GM04503 (cell line): ENCODE measurements at places on chromosomes 5 and 9.

- DNase-seq: no peak
Measured at GRCh38 chr9:86902991-86903733, 44.1 kb downstream of the GAS1 start.

GRCh38 chr9:98226516-98226915 is 28.9 kb downstream of the TBC1D2 start:
- no peak for DNase-seq

- DNase-seq: no peak
Measured at GRCh38 chr9:99807276-99807852, 14.3 kb upstream of the NR4A3 start.

DNA sequence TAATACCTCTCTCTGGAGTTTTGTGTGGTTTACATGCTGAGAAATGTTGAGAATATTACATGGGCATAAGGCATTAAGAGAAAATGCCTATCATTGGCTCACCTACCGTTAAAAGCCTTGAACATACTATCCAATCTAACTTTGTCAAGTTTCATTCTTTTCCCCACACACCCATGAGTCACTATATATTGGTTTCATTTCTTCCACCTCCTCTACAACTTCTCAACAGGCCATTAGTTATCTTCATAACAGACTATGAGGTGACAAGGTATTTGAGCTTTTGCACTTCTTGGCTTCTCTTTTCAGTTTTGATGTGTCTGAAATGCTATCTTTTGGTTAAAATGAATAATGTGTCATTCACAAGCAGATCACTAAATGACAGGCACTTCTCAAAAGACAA is 288.0 kb downstream of the KCNN2 start:
- no peak for DNase-seq

DNA sequence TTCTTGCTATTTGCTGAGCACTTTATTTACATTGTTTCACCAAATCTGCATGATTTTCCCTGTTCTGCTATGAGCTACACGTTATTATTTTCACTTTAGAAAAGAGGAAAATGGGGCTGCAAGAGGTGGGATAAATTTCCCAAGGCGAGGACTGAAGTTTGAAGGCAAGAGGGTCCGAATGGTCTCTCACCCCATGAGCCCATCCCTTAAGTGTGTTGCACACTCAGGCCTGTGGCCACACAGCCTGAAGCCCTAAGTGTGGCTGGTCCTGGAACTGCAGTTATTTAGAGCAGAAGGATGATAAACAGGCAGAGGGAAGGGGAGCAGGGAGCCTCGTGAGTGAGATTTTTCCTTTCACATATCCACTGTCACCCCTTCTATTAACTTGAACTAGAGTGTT is 7.8 kb downstream of the PDE8B start:
- no peak for DNase-seq

DNA sequence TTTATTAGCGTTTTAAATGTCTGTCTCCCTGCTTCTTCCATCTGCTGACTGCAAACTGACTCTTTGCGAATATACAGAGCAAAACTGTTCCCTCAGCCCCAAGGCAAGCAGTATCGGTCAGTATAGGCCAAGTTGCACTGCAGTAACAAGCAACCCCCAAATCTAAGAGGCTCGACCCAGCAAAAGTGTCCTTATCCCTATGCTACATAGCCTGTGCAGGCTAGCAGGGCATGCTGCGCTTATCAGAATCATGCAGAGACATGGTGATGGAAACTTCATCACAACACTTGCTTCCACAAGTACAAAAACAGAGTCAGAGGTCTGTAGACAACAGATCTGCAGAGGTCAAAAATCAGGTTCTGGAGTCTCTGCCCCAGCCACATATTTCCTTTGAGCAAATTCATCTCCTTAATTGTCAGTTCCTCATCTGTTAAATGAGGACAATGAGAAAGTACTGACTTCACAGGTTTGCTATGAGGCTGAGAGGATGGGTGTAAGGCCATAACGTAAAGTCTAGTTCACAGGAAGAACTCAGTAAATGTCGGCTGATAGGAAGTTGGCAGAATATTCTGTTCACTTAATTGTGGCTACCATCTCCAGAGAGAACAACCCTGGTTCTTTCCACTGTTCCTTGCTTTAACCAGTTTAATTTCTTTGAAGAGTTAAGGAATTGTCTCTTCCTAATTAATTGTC is 9.6 kb upstream of the IL17B start:
- no peak for DNase-seq

- DNase-seq: no peak
Measured at GRCh38 chr9:130543859-130544258, 35.5 kb upstream of the FUBP3 start.

DNA sequence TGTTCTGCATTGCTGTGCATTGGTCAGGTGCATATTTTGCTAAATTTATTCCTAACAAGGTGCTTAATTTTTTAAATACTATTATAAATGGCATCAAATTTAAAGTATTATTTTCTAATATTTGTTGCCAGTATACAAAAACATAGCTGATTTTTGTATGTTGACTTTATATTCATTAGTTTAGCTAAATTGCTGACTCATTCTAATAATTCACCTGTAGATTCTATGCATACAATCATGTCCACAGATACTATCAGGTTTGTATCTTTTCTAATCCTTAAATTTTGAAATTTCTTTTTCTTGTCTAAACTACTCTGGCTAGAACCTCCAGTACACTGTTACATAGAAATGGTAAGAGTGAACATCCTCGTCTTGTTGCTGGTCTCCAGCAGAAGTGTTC is 657.6 kb downstream of the CCDC171 start:
- no peak for DNase-seq

GRCh38 chr9:131611586-131612315 is 66.4 kb downstream of the PRRT1B start:
- DNase-seq: no peak

DNA sequence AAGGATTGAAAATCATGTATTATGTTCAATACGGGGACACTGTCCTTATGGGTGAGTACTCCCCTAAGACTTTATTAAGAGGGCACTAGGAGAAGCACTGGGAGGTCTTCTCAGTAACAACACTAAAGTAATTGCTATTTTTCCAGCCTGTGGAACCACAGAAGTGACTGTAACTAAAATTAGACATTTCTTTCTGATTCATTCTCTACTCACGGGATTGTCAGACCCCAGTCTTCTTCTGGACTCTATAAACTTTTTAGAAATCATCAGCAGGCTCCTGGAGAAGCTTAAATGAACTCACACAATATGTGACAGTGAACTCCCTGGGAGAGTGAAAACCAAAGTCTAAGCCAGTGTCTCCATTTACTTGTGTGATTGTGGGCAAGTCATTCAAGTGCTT is 14.5 kb downstream of the TLR4 start:
- DNase-seq: no peak

GRCh38 chr9:84701801-84702200 is 32.3 kb downstream of the NTRK2 start:
- DNase-seq: no peak

DNA sequence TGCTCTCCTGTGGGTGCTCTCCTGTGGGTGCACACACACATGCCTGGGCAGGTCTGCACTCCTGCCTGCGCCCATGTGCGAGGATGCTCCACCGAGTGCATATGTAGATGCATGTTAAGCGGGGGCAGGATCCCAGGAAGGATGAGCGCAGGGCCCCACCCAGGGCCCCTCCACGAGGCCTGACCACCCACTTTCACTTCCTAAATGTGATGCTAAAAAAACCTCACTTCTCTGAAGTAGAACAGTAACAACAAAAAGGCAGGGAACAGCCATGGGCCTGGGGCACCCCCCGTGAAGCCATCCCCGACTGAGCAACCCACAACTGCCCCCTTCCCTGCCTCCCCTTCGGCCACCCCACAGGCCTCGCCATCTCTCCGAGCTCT is 48.2 kb upstream of the SARDH start:
- no peak for DNase-seq

DNA sequence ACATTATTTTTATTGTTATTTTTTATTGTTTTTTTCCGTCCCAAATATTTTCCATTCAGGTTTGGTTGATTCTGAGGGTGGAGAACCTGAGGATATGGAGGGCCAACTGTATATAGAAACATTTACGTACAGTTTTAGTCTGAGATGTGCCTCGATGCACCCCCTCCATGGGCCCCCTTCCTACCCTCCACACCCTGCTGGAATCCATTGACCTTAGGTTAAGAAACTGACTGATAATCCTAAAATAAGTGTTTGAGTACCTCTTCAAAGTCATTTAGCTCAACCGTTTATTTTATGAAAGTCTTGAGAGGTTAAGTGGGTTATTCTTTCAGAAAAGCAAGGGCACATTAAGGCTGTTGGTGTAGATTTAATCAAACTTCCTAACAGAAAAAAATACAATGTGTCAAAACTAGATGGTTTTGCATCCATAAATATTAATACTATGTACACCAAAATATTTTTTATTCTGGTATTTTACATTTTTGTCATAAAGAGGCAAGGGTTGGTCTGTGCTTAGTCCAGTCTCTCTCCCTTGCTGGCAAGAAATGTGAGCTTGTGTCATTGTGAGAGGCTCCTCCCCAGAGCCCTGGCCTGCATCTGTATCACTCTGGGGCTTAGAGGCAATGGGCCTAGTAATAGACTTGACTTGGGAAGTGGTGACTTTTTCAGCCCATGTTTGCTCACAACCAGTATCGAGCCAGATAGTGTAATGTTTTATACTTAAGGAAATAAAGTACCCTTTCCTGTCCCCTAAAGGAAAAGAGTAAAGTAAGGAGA is 15.7 kb downstream of the MTRR start:
- no peak for DNase-seq

DNA sequence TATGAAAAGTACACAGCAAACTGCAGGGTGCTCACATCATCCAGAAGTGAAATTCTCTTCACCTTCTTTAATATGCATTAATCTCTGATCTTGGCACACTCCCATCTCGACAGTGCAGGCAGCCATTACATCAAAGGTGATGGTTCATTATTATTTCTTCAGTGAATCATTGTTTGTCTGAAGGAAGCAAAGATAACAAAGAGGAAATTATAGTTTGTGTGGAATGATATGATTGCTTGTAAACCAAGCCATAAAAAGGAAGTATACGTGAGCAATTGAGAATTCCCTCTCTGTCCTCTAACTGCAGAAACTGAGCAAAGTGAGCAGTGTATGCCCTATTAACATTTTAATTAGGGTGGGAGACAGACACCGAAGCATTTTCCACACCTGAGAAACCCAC is 171.6 kb upstream of the PPP1R2B start:
- no peak for DNase-seq

DNA sequence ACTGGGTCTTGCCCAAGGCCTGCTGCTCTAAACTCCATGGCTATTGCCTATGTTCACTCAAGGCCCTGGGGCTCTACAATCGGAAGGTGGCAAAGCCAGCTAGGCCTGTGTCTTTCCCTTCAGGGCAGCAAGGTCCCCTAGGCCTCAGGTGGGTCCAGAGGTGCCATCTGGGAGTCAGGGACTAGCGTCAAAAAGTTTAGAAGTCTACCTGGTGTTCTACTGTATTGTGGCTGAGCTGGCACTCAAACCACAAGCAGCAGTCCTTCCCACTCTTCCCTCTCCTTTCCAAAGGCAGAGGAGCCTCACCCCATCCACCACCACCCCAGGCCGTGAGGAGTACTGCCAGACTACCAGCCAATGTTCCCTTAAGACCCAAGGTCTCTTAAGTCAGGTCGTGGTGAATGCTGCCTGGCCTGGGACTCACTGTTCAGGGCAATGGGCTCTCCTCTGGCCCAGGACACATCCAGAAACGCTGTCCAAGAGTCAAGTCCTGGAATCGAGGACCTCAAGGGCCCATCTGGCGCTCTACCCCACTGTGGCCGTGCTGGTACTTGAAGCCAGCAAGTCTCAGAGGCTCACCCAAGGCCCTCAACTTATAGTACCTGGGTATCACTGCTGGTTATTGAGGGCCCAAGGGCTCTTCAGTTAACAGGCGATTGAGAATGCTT is 13.0 kb upstream of the SARDH start:
- DNase-seq: no peak

- no peak for DNase-seq
Measured at GRCh38 chr5:180455872-180456271, 38.3 kb upstream of the CNOT6 start.

DNA sequence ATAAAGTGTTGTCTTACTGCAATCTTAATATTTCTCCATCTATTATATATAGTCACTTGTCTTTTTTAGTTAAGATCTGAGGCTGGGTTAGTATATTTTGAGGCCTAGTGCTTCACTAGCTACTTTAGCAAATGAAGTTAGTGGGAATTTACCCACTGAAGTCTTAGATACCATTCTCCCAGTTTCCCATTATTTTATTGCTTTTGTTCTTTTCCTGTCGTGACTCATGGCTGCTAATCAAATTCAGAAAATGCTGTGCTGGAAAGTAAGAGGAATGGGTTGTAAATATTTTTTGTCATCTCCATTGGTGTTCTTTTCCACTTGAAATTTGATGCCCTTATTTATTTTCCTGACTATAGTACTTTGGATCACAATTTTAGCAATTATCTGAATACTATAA is 14.2 kb downstream of the TCERG1 start:
- peak; percentile 25 for DNase-seq

DNA sequence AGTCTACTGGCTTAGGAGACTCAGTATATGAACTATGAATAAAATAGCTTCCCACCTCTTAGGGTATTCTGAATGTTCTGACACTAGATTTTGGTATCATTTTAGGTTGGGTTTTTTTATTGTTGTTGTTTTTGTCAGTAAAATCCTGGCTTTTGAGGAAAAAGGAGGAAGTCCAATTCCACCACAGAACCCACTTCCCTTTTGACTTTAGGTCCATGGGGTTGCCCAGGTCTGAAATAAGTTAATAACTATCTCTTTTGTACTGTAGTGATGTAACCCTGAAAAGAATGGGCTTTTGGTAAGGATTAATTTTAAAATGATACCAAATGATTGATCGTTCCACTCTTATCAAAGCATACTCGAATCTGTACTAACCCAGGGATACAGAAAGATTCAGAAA is 29.1 kb upstream of the IL12B start:
- no peak for DNase-seq

DNA sequence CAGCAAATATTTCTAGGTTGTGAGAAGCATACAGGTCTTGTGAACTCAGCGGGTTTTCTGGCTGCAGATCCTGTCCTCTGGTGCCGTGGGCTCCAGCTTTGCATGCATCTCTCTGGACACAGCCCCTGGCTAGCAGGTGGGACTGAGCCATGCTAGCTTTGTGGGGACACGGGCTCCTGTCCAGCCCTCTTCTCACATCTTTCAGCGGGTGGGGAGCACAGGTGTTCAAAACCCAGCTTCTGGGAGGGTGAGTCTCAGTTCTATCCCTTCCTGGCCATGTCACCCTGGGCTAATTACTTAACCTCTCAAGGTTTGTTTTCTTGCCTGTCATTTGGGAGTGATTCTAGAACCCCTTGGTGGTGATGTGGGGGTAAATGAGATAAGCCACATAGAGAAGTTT is 162.3 kb downstream of the ICE1 start:
- DNase-seq: no peak

GRCh38 chr5:14879937-14880589 is 8.5 kb upstream of the ANKH start:
- DNase-seq: no peak

DNA sequence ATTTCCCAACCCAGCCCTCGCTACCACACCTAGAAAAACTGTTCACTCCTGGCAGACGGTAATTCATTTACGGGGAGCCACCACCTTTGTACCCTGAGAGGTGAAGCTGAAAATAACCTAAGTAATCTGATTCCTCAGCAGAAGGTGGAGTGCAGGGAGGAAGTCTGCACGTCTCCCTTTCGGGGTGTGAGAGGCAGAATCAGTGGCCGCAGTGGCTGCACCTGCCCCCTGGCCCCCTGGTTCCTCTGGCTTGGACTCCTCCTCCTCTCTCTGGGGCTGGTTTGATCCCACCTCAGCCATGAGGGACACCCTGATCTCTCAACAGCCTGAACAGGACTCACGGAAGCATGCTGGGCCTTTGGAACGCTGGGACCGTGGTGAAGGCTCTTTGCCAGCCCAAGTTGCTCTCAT is 10.5 kb downstream of the TMEM174 start:
- no peak for DNase-seq
